Hindlimb muscle (tissue), 1 donor: ENCODE measurements at places on chromosomes 2 and 18. TPM values are rescaled to one million over a fixed set of nuclear protein-coding genes. Genes with fewer than 3 reads are reported as not detected.

DHRS9 gene
- 3.0 TPM for polyA plus RNA-seq

CHRNA1 gene
- polyA plus RNA-seq: 128 TPM

DNA sequence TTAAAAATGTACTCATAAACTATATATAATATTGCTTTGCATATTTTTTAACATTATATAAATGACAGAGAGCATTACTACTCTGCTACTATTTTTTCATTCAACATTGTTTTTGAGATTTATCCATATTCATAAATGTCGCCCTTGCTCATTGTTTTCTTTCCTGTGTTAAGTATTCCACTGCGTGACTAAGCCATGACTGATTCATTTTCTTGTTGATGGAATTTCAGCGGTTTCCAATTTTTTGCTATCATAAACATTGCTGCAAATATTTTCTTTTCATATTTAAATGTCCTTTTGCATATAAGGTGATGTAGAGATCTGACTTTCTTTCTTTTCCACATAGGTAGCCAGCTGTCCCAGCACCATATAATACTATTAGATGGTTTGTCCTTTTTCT, 57.6 kb downstream of the SFXN5 start:
- DNase-seq: no peak

DNA sequence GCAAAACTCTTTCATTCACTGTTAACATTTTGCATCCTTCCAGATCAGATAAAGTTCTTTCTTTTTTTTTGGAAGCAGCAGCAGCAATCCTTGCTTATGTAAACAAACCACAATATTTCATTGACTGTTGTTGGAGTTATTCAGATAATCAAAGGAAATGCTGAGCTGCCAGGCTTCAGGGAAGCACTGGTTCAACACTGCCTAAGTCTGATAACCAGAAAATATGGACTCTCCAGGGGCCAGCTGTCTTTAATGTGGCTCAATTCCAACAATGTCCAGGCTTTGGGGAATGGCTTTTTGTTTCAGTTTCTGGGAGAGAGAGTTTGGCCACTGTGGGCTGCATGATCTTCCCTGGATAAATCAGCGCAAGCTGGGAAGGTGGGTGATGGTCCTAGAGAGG, 354.3 kb downstream of the AKAIN1 start:
- DNase-seq: no peak

DNA sequence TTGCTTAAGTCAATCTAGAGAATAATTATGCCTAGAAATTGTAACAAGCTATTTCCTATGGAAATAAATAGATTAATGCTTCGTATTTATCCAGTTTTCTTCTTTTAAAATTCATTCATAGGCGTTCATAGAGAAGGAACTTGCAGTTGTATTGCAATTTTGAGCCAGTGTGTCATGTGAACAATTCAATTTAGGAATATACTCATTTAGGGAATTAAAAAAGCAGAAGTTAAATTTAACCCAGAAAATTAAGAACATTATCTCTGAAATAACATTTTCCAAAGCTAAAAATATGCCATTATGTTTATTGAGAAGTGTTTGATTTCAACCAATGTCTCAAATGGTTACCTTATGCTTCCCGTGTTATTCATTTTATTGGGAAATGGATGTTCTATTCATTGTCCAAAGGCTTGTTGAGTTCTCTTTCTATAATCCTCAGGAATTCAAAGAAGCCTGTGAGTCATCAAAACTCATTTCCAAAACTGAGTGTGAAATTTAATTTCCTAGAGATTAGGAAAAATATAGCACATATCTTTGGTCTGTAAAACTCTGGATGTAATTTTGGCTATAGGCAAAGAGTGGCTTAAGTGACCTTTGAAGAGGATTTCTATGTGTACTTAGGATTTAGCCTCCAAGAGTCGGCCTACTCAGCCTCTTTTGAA, 99.7 kb downstream of the SLC8A1 start:
- DNase-seq: no peak
